ENCODE measurements at places on chromosomes 2 and 18.
A peak's percentile ranks its signal among the peaks of the same experiment; 100 is the strongest.

DNA sequence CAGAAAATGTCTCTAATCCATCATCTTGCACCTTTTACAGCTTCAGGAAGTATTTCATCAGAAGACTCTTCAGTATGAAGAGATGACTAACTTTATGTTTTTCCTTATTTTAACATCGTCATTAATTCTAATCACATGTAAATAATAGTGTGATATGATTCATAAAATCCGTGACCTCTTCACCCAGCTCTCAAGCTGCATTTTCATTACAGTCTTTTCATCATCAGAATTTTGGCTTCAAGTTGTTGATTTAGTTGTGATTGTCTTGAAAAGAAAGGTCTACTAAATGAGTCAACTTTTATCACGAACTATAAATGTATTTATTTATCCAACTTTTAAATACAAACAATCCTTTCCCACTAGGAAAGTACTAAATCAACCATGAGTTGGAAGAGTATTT, 410.3 kb downstream of the LRP1B start:
- DNase-seq, result no peak

- DNase-seq, result peak; percentile 72
Observed at GRCh38 chr2:48900321-48901014, 144.9 kb upstream of the LHCGR start.

DNA sequence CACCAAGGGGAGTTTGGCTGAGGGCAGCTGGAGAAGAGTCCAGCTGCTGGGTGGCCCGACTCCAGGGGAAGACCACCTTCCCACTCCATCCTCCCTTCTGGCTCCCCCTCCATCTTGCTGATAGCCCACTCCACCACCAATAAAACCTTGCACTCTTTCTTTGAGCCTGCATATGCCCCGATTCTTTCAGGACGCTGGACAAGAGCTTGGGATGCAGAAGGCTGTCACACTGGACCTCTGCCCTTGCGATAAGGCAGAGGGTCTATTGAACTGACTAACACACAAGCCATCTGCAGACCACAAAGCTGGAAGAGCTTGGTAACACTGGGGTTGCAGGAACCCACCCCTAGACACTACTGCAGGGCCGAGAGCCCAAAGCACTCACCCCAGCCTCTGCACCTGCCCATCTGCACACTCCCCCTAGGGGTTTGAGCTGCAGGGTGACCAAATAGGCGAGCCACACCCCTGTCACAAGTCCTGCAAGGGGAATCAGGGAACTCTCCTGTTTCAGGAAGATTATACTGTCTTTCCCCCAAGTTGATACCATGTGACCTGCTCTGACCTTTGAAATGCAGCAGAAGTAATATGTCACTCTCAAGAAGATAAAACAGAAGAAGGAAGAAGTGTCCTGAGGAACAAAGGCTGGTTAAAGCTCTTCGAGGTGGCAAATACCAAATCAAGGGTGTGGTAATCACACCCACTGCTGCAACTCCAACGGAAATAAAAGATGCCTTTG, 70.5 kb downstream of the SMAD4 start:
- no peak for DNase-seq

- no peak for DNase-seq
Observed at GRCh38 chr18:28044036-28044435, 132.9 kb downstream of the CDH2 start.

DNA sequence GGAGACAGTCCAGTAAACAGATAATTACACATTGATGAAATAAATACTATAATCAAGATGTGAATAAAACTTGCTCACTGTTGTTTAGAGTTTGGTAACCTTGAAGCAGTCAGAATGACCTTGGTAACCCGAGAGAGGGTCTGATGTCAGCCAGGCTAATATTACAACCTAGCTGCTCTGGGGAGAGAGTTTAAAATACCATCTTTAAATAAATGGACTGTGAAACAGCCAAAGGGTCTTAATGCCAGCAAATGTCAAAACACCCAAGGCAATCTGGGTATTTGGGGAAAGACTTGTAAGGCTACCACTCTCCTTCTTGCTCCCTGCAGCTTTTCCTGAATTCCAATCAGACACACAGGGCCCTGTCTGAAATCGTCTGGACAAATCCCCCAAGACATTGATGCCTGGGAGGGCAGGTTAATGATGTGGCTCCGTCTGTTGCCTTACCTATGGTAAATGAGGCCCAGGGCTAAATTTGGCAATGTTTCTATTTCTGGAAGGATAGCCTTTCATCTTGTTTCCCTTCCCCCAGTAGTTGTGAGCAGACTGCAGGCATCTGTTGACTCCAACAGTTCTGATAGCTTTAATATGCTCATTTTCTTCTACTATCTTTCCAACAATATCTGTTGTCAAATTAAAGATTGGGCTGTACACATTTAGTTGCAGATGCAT, 43.0 kb upstream of the ITGB6 start:
- no peak for DNase-seq

- DNase-seq, result peak; percentile 43
Observed at GRCh38 chr18:3455907-3456685, 6.1 kb downstream of the TGIF1 start.

DNA sequence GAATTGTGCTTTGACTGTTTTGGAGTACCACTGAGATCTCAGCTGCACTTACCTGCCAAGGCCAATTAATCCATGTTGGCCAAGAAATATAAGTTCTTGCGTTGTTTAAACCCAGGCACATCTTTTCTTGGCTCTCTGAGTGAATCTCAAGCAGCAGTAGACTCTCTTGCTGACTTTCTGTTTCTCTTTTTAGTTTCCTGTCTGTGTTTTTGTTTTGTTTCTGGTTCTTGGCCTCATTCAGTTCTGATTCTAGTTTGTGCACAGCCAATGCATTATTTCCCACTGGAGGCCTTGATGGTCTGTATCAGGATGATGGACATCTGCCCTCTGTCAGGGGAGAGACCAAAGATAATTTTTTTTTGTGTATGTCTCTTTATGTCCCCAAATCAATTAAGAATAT, 379.4 kb downstream of the CDH2 start:
- no peak for DNase-seq

GRCh38 chr2:221818616-221819320, 246.7 kb upstream of the EPHA4 start:
- no peak for DNase-seq

DNA sequence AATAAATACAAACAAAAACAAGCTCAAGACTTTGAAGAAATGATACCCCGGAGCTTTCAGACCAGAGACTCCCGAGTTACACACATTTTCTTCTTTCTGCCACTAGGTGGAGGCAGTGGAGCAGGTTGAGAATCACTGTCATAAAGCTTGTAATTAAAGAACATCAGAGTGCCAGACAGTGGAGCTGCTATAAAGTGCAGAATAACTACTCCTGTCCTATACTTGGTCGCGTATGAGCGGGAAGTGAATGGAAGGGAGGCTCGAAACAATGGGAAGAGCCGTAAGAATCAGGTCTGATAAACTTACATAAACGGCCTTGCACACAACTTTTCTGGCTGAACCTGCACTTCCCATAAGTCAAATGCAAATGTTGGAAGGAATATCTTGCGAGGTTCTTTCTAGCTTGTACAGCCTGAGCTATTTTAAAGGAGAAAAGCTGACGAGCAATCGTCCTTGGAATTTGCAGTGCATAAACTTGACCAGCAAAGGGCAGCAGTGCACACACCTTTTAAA, 189.0 kb downstream of the RPIA start:
- peak; percentile 60 for DNase-seq

- DNase-seq, result no peak
Observed at GRCh38 chr2:202638721-202639120, 4.0 kb downstream of the FAM117B start.

DNA sequence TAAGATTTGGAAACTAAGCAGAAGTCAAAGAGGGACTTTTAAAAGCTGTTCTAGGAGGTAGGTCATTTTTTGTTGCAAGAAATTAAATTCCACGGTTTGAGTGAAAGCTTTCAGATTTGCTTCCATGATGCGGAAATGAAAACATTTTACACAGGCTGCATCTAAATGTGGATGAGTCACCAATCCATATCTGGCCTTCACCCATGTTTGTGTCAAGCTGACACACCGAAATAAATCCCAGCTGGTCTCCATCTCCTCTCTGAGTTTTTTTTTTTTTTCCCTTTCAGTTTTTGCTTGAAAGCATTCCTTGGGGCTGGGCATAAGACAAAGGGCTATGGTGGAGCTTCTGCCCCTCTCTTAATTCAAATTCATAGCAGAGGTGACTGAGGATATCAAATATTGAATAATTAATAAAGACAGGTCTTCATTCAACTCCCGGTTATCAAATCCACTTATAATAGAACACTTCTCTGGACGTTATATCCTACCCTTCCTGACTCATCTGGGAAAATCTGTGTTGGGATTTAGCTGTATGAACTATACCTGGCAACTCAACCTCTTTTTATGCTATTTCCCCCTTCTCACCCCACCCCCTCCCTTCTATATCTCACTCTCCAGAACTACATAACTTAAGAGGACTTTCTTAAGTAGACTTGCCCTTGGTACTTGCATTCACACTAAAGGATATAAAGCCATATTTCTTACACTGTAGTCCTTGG, 558.3 kb upstream of the GCFC2 start:
- peak; percentile 3 for DNase-seq

- DNase-seq, result no peak
Observed at GRCh38 chr2:127463155-127463991, 45.1 kb downstream of the PROC start.

DNA sequence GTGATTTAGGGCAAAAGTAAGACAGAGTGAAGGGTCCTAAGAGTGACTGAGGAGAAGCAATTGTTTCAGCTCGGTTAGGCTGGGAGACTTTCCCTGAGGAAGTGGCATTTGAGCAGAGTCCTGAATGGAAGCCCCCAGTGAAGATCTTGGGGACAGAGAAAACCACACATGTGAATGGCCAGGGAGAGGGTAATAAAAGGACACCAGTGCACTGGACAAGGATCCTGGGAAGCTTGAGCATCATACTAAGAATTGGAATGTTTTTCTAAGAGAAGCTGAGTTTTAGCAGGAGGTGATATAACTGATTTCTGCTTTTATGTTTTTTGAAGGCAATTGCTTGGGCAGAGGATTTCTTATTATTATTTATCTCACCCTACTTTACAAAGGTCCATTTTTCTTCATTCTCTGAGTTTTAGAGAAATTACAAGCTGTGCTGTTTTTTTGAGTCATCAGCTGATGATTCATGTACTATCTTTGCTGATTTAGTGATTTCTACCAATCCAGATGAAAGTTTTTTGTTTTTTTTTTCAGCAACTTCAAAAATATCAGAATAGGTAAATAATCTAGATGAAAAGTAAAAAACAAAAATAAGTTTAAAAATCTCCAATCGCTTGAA, 43.5 kb downstream of the MFSD6 start:
- DNase-seq, result peak; percentile 33

DNA sequence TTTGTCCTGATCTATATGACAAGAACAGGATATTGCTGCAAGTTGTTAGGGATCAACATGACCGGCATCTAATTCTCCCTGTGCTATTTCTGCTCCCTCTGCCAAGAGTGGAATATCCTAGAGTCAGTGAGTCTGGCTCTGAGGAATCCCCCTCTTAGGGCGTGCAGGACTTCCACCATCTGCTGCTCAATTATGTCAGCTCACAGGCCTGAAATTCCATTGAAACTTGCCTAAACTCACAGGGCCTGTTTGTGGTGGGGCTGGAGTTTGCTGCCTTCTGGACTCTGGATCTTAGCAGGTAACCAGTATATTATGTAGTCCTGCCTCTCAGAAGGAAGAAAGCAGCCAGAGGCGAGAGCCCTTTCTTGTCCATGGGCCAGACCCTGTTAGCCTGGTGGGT, 323.0 kb downstream of the TSN start:
- DNase-seq, result no peak

DNA sequence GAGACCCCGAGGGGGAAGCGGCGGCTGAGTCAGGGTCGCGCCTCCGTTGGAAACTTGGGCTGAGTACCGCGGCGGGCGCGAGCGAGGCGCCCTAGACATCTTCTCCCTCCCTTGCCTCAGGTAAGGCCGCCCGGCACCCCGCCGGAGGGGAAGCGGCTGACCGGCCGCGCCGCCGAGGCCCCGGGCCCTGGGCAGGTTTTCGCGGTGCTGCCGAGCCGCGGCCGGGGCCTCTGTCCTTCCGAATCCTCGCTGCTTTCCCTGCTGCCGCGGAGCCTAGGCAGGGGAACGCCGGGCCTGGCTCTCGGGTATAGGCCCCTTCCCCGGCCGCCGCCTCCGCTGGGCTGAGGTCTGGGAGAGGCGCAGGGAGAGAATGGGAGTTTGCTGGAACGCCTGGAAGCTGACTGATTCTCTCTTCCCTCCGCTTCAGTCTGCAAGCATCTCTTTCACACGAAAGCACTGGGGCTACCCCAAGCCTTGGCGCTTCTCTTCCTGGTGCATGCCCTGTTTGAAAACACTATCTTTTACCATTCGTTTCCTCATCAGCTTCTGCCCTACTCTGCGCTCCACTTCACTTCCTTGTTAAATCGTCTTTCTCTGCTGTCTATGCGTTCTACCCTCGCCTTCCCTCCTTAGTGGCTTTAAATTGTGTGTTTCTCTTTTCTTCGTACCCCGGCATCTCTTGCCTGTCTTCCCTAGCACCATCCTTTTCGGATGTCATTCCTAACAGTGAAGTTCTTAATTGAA, 652 bp downstream of the PPM1B start:
- peak; percentile 63 for DNase-seq

DNA sequence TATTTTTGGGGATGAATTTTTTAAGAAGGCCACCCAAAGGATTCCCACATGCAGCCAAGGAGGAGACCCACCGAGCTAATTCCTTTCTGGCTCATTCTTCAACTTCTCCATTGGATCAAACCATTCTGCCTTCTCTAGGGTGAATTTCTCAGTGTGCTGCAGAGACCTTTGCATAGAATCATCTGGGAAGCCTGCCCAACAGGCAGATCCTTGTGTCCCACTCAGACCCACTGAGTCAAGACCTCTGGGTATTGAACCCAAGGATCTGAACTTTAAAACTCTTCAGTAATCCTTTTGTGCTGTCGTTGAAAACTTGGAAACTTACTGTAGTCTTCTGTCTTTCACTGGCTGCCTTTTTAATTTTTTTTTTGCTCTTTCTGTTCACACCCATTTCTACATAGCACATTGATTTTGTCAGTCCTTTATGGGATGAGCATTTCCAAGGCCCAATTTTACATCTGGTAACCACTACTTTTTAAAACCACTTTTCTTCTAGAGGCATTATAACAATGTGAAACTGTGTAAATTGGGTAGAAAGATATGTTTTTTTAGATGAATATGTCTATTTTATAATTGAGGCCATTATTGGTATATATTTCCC, 120.2 kb downstream of the TSN start:
- no peak for DNase-seq

DNA sequence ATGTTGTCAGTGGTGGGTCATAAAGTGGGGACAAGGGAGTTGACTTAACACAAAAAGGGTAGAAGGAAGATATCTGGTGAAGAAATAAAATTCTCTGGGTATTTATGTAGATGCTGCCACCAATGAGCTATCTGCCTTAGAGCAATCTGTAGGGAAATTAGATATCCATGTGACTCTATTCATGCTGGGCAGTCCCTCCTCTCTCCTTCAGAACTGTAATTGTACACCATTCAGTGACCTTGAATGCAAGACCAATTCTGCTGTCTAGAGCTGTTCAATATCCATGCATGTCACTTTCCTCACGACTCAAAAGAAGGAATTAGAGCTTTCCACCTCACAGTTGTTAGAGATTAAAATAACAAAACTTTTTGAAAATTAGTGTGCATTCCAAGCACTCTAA, 28.6 kb upstream of the TDRD15 start:
- DNase-seq, result no peak

Data from M059J (cell line).